ENCODE measurements at places on chromosomes 7 and 10.

DNA sequence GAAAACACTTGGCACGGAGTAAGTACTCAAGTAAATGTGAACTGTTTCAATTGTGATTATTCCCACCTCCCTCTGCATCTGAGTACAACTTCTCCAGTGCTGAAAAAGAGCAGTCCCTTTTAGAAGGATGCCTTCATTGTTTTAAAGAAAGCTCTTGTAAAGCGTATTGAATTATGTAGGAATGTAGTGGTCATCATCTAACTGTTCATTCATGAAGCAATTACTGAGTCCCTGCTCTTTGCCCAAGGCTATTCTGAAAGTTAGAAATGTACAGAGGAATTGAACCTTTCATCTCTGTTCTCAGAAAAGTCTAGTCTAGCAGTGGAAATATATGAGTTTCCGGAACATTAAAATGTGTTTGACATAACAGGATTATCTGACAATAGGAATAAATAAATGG lies 127.8 kb downstream of the CACNB2 start:
- DNase-seq = no peak

GRCh38 chr7:1314908-1315450 lies 82.3 kb downstream of the UNCX start:
- DNase-seq = no peak

DNA sequence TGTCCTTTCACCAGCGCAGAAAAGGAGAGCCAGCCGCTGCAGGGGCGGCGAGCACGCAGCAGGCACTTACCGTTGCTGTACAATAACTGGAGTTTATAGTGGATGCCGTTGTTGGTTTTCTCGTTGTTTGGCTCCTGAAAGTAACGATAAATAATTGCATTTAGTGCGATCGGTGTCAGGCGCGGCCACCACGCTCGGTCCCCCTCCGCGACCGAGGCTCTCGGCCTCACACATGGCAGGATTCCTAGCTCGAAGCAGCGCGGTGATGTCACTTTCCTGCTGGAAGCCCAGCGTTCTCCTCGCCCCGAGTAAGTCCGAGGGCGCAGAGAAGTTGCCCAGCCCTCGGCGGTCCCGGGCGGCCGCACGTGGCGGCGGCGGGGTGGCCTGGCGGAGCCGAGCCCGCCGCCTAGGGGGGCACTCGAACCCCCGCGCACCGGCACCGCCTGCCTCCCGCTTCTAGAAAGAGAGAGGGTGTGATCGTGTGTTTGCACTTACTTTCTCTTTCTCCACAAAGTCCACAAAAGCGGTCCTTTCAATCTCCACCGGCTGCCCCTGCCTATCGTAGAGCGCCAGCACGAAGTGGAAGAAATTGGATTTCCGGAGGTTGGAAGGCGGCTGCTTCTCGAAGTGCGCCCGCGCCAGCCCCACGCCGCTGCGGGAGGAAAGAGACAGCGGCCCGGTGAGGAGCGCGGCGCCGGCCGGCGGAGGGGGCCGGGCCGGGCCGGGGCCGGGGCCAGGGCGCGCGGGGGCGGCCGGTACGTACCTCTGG lies 1.0 kb downstream of the EBF3 start:
- no peak for DNase-seq

DNA sequence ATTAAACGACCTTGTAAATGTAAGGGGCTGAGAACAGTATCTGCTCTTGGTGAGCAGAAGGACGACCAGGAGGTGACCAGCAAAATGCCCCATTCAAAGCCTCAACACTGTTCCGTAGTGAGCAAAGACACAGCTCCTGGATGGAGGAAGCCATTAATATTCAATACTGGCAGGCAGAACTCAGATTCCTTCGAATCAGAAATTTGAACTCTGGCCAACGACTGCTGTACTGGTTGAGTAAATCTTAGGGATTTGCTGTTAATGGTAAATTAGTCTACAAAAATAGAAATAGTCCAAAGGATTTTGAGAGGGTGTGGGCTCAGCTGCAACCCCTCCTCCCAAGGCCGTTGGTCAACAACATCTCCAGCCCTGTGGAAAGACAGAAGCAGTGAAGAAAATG lies 130.5 kb upstream of the PFKP start:
- no peak for DNase-seq

- no peak for DNase-seq
Observed at GRCh38 chr10:133356549-133357284, 1.1 kb downstream of the FUOM start.

DNA sequence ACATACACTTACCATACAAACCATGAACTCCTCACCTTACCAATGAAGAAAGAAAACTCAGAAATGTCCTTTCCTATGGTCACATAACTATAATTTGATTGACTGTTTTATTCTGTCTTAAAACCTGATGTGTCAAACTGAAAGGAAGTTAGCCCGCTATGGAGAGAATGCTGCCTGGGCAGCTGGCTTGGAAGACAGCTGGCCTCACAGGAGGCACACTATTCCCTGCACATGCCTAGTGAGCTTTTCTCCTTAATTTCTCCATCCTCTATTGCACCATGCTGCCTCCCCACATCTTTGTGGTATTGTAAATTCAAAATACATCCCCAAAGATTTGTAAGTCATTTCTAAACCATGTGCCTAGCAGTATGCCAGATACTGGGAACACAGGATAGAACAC lies 163.3 kb downstream of the STK31 start:
- no peak for DNase-seq

DNA sequence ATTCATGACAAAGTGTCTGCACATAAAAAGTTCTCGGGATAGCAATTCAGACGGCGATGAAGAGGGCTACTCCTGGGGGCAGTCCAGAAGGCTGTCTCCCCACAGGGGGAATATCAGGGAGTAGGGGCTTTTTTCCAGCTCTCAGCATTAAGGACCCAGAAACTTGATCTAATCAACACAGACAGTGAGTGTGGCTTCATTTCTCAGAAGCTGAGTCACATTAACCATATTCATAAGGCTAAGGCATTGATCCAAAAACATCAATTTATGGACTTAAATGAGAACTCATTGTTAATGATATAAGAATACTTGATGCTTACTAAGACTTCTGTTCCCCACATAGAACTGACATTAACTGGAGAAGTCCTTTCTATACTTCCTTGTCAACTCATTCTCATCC lies 87.5 kb upstream of the AOAH start:
- no peak for DNase-seq

- no peak for DNase-seq
Observed at GRCh38 chr7:47580175-47580706, 1.7 kb downstream of the TNS3 start.

GRCh38 chr7:137844677-137845425 lies 1.9 kb downstream of the DGKI start:
- no peak for DNase-seq

DNA sequence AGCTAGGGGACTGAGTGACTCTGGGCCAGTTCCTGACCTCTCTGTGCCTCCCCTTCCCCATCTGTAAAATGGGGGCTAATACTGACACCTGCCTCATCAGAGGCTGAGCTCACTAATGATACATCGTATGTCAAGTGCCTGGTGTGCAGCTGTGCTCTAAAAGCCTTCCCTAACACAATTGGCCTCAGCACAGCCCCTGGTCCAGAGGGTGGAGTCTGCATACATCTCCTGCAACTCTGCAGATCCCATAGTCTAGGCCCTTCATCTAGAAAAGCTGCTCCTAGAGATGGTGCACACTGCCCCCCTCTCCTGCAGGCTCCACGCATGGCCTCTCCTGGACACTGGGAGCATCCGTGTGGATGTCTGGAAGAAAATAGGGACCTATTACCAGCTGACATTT lies 255.0 kb downstream of the RPS24 start:
- DNase-seq = no peak
